ENCODE measurements at places on chromosomes 12 and 14.
A peak's percentile ranks its signal among the peaks of the same experiment; 100 is the strongest.

- no peak for DNase-seq
Measured at GRCh38 chr12:78241446-78241845, 410.8 kb downstream of the NAV3 start.

DNA sequence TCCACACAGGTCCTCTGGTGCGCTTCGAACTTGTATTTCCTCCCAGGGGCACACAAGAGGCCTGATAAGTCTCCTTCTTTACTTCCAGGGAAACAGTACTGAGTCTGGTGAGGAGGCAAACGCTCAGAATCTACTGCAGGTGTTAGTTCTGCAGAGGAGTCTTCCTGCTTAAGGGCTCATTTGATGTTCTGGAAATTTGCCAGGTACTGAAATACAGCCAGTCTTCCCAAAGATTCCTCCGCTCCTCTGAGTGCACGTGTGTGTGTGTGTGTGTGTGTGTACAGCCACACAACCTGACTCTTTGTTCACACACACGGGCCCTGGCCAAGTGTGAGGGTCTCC lies 92.0 kb downstream of the FBXL14 start:
- DNase-seq, result peak; percentile 46

- no peak for DNase-seq
Measured at GRCh38 chr12:114967151-114967550, 283.2 kb upstream of the TBX3 start.

DNA sequence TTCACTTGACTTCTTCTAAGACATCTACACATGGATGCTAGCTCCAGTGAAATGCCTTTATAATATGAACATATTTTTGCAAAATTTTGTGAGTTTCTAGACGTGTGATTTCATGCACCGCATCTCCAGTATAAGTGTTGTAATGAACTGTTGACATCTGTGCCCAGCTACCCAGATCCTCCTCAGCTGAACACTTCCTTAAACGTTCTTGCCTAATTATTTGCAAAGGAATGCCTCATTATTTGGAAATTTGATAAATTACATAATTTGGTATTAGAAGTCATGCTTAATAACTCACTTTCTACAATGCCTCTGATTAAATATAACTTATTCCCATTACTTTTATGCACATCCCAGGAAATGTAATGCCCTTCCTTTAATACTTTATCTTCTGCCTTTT lies 14.0 kb downstream of the OR11G2 start:
- DNase-seq, result no peak

DNA sequence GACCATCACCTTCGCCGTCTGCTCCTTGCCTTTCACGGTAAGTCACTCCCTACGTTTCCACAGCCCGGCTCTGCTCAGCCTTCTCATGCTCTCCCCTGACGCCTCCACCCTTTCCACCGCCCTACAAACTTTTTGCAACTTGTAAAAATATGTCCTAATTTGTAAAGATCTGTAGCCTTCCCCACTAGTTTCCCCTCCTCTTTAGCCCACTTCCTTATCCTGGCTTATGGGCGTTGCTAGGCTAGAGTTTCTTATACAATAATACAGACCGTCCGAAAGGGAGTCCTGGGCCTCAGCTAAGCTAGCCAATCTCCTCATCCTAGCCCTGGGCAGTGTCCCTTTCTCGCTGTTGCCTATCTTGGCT lies 1.2 kb downstream of the PTGER2 start:
- DNase-seq, result no peak
